ENCODE measurements at places on chromosomes 16 and 17.

DNA sequence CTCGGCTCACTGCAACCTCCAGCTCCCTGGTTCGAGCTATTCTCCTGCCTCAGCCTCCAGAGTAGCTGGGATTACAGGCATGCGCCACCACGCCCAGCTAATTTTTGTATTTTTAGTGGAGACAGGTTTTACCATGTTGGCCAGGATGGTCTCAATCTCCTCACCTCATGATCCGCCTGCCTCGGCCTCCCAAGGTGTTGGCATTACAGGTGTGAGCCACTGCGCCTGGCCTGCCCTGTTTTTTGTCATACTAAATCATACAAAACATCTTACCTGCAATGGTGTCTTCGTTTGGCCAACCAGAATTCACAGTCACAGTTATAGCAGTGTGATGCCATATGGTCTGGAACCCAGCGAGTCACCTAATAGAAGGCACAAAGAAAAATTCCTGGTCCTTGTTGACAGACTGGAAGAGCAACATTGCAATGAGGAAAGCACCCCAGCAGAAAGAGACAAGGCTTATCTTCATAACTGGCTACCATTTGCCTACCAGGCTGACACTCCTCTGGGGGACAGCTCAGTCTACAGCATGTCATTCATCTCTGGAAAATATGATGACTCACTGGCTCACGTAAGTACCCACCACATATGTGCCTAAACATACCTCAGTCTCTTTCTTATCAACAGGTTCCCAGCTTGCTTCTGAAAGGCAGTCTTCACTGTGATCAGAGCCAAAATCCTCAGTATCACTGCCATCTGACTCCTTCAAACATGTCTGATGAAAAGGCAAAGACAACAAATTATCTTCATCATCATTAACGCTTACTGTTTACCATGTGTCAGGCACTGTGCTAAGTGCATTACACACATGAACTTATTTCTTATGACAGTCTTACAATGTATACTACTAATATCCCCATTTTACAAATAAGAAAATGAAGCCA is 4.3 kb upstream of the HSF5 start:
- no peak for DNase-seq

DNA sequence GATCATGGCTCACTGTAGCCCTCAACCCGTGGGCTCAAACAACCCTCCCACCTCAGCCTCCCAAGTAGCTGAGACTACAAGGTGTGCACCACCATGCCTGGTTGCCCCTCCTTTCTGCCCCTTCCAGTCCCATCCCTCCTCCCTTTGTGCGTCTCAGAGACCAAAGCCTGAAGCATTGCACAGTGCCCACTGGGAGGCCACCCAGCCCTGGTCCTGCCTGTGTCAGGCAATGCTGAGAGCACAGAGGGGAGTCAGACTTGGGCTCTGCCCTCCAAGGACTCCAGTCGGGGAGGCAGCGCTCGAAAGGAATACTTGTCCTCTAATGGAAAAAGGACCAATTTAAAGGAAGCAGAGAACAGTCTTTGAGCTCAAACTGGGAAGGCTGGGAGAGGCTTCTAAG is 20.4 kb downstream of the RAI1 start:
- DNase-seq, result no peak

DNA sequence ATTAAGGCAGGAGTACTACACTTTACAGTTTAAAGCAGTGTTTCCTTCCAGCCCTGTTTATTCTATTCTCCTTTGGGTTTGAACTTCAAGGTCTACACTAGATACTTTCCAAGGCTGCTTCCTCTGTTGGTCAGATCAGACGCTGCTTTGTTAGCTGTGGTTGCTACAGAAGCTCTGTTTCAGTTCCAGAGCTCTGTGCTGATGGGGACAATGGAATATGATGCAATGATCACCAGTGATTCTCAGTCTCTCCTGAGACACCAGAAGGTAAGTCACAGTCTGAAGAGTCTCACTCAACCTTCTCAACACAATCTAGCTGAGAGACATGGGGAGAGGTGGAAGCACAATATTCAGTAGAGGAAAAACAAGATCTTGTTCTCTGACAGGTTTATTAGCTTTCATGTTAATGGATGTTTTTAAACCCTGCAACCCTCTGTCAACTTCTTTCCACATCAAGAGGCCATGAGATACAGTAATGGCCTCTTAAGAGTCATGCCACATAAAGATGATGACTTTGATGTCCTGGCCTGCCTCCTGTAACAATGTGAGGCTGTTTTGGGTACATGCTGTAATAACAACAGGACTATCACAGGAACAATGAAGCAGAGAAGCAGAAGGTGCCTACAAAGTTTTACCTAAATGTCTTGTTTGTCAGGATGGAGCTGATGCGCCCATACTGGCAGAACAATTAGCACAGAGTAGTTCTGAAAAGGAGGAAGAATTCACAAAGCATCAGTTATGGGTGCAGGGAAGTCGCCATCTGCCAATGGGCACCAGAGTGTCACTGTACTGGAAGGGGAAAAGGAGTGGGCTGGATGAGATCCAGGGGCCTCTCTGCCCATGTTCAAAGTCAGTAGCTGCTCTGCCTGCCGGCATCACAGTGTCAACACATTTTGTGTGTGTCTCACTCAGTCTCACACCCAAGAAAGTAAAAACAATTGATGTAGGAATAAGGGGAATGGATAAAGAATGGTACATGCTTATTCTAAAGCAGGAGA is 33.4 kb downstream of the PSME3IP1 start:
- no peak for DNase-seq

DNA sequence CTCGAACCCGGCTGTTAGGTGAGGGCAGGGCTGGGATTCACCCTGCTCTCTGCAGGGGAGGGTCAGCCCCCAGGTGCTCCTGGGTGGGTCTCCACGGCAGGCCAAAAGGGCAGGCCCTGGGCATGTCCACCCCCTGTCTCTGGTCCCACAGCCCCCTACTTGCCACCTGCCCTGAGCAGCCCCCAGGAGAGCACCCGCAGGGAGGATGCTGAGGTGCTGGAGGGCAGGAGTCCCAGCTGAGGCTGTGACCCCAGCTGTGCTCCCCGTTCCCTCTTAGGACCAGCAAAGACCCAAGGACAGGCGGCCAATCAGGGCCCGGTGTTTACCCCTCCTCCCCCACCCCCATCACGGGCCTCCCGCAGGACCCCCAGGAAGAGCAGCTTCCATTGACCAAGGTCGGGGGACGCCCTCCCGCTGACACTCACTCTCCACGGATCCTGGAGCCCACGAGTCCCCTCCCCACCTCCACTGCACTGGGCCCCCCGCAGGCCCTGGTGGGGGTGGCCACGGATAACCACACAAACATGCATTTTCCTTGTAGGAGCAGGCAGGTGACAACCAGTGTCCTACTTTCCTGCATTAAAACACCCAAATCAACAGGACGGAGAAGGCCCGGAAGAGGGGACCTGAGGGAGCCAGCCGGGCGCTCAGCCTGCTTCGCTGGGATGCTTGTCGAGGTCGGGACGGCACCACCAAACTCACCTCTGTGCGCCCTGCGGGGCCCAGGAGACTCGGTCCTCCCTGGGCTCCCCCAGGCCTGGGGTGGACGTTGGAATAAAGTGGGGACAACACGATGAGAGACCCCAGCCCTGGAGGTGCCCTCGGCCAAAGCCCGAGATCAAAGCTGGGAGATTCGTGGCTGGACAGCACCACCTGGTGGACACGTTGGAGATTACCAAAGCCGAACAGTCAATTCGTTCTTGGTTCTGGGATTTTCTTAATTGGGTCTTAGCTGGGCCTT is 22.5 kb upstream of the ENPP7 start:
- peak; percentile 30 for DNase-seq

GRCh38 chr16:70481929-70482536 is 27.6 kb downstream of the FCSK start:
- no peak for DNase-seq

DNA sequence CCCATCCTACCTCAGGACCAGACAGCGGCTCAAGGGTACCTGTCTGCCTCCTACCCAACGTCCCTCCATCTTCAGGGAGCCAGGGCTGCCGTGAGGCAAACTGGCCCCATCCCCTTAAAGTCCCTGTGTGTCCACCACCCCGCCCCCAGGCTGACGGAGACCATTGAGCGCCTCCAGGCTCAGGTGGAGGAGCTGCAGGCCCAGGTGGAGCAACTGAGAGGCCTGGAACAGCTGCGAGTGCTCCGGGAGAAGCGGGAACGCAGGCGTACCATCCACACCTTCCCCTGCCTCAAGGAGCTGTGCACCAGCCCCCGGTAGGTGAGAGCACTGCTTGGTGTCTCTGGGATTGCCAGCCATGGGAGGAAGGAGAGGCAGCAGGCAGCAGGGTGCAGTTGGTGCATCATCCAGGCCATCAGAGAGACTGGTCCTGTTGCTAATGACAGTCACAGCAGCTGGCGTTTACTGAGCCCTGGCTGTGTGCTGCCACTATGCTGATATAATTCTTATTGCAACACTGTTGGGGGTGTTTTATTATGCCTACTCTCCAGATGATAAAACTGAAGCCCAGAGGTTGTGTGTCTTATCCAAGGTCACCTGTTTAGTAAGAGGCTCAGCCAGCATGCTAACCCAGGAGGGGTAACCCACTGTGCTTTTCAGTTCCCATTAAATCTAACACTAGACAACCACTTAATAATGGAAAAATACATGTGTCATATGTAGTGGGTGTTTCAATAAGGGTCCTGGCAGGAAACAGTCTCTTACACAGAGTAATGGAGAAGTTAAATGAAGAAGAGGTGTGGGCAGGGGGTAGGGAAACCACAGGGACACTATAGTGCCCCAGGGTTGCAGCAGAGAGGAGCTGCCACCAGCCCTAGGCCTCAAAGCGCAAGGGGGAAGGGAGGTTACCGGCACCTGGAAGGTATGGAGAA is 10.3 kb upstream of the MRPL58 start:
- no peak for DNase-seq

GRCh38 chr16:81588326-81589081 is 143.9 kb downstream of the CMIP start:
- no peak for DNase-seq

GRCh38 chr17:17783825-17784656 is 52.7 kb downstream of the SREBF1 start:
- peak; percentile 68 for DNase-seq

DNA sequence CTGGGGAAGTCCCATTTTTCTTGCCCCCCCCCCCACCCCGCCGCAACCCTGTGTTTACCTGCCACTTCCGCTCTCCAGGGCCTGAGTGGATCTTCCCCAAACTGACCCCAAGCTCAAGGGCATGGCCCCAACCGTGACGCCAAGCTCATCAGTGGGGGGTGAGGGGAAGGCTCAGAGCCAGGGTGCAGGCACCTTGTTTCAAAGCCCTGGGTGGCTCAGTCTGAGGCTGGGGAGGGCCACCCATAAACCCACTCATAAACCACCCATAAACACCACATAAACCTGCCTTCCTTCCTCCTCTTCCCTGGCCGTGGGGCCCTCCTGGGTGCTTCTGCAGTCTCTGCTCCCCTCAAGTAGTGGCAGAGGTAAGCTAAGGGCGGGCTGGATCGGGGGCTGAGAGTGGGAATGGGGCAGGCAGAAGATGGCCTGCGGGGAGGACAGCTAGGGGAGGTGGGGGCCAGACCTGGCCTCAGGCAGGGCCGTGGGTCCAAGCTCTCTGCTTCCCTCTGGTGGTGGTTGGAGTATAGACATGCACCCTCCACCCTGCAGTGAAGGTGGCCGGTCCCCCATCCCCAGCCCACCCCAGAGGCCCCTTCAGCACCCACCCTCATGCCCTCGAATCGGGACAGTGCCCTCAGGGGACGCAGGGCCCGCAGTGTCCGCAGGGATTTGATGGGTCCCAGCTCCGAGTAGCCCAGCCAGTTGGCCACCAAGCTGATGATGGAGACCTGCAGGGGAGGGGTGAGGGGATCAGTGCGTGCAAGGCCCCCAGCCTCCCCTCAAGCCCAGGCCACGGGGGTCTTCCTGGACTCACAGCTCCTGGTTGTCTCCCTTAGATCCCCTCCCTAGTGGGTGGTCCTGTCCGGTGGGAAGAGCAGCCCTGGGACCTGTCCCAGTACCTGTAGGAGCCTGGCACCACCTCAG is 14.6 kb upstream of the CD79B start:
- peak; percentile 35 for DNase-seq
